Stimulated activated CD4-positive, alpha-beta T cell treated with anti-CD3 and anti-CD28 coated beads, Interleukin-1b, Interleukin-23, amount 100 ng/mL, for 1 hour (primary cell): ENCODE measurements at places on chromosomes 7 and 10.

DNA sequence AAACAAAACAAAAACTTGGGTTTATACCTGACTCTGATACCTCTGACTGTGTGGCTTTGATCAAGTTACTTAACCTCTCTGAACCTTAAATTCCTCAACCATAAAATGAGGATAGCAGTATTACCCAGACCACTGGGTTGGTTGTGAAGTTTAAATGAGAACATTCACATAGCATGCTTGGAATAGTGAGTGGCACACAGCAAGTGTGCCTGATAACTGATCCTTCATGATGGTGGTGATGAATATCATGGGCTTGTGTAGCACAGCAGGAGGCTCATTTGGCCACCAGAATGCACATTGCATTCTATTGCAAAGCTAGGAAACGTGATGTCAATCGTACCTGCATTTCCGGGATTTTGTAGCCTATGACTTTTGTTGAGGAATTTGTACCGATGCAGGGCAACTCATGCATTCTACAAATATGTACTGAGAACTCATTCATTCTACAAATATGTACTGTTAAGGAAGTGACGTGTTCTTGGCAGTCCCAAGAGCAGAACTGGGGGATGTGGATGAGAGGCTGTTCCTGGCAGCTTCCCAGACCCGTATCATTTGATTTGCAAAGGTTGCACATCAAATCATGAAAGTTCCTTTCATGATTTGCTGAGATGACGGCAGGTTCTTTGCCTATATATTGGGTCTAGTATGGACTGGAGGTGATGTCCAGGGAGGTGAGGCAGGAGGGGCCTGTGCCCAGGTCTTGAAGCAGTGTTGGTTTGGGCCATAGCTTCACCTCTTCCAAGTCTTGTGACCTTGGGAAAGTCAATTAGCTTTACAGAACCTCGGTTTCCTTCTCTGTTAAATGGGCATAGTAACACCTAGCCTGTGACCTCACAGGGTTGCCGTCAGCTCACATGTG is 94.6 kb upstream of the SMNDC1 start:
- DNase-seq: no peak

GRCh38 chr7:151342811-151343210 is 1.2 kb downstream of the NUB1 start:
- DNase-seq: no peak

DNA sequence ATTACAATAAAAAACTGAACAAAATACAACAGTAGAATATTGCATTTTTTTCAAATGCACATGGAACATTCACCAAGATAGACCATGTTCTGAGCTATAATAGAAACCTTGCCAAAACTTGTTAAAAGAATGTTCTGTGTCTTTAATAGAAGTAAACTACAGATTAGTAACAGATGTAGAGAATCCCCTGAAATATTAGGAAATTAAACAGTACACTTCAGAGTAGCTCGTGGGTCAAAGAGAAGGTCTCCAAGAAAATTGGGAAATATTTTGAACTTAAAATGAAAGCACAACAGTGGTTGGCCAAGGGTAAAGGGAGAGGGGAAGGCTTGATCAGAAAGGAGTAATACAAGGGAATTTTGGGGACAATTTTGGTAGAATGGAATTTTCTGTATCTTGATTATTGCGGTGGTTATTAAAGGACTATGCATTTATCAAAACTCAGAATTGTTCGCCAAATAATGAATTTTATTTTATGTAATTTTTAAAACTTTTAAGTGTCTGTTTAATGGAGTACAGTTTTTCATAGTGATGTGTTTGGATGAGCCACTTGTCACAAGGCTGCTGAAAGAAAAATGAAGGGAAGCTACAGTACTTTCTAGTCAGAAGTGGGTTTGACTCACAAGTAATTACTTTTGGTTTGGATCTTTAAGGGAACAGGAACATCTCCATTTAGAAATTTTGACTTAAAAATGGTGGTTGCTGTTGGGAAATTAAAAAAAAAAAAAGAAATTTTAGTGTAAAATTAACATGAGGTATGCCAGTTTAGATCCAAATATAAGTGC is 10.2 kb downstream of the PLEKHA8 start:
- DNase-seq: no peak

- DNase-seq: no peak
These were observed 23.5 kb upstream of the PTN start for GRCh38 chr7:137366995-137367394.

DNA sequence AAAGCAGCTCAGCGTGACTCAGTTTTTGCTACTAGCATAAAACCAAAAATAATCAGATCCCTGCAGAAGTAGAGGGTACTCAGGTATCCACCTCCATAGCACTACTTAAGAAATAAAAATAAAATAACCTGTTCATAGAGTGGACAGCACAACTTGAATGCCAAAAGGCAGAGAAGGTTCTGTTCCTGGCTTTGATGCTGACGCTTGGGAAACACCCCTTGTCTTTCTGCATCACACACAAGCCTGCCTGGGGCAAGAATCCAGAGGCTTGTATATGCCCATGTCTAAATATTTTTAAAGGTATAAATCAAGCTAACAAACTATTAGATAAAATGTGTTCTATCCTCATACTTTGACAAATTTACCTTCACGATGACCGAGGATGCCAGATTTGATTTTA is 207.3 kb downstream of the KIAA1217 start:
- no peak for DNase-seq
